Effector memory CD8-positive, alpha-beta T cell (primary cell): ENCODE measurements at places on chromosomes 3 and 15.

- DNase-seq, result no peak
Measured at GRCh38 chr3:156563900-156564682, 9.2 kb upstream of the SSR3 start.

- no peak for DNase-seq
Measured at GRCh38 chr3:31172336-31172735, 277.9 kb upstream of the GADL1 start.

DNA sequence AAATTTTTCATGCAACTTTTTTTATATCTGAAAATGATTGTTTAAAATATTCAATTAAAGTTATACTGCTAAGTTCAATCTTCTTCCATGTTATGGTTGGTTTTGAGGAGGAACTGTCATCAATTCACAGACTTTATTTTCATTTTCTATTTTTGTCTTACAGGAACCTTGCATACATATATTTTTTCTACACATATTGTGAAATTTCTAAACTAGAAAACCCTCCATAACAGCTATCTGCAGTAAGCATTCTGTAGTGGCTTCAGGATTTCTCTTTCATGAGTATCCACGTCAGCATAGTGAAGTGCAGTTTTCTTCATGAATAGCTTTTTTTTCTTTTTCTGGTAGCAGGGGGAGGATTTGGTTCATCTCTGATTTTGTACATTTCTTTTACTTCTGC, 48.2 kb downstream of the ATR start:
- DNase-seq, result no peak

GRCh38 chr15:24899795-24900194, 55.0 kb upstream of the SNRPN start:
- DNase-seq, result no peak

GRCh38 chr3:50295553-50296431, 3.4 kb downstream of the HYAL3 start:
- DNase-seq, result no peak

DNA sequence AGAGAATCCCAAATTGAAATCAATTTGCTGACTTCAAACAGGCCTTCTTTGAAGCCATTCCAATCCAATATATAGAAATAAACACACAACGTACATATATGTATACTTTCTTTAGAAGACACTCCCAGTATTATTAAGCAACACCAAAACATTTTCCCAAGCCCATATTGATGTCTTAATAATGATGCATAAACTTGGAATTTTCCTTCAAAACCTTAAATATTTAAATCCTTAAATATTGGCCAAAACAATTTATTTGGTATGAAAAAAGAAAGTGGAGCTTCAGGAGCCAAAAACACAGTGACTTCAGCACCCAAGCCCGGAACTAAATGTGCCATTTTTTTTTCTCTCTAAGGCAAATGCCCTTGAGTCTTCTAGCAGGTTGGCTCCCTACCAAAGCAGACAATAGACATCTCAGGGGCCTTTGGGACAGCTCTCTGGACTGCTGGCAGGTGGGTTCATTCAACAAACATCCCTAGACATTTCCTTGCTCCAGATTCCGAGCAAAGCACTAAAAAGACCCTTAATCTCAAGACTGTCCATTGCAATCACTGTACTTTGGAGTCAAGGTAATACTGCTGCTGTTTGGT, 384.7 kb downstream of the NTRK3 start:
- no peak for DNase-seq

GRCh38 chr3:133996251-133996661, 33.5 kb downstream of the SLCO2A1 start:
- DNase-seq, result no peak

- no peak for DNase-seq
Measured at GRCh38 chr15:69809421-69809820, 288.3 kb downstream of the TLE3 start.

DNA sequence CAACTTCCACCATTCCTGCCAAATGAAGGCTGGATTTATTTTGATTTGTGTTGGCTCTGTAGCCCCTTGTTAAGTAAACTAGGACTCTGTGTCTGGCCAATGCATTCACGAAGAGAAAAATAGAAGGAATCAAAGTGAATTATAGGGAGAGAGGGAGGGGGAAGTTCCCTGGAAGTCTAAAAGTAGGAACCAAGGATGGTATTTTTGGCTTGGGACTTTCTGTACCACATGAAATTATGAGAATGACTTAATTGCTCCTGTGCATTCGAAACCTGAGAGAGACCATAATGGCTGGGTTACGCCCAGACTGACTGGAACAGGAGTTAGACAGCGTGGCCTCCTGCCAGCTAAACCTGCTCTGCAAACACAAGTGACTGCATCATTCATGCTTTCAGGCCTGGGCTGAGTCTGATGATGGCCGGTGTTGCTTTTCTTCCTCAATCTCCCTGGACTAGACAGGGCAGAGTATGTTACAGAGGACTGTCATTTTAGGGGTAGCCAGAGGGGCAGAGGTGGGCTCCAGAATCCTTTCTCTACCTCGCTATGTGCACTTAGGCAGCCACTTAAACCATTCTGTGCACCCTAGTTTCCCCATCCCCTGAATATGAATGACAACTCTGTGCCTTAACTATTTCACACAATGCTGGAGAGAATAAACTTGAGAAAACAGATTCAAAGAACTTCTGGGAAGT, 58.9 kb downstream of the MYO1E start:
- DNase-seq, result no peak

GRCh38 chr3:98740324-98740723, 22.8 kb upstream of the ST3GAL6 start:
- no peak for DNase-seq

- DNase-seq, result no peak
Measured at GRCh38 chr3:63559884-63560283, 92.6 kb upstream of the SNTN start.

DNA sequence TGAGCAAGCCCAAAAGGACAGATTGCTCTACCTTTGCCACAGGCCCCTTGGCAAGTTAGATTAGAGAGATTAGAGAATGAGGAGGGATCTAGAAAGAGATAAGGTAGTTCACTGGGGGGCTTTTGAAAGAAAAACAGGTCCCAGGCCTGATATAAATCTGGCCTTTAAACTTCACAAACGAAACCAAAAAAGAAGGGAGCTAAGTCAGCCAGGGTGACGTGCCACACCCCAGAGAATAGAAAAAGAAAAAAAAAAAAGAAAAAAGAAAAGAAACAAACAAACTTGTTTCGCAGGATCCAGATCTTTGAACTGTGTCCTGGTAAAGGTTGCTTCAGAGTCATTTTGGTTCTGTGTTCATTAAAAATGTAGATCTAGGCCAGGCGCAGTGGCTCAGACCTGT, 3.6 kb downstream of the KAT2B start:
- DNase-seq, result no peak

DNA sequence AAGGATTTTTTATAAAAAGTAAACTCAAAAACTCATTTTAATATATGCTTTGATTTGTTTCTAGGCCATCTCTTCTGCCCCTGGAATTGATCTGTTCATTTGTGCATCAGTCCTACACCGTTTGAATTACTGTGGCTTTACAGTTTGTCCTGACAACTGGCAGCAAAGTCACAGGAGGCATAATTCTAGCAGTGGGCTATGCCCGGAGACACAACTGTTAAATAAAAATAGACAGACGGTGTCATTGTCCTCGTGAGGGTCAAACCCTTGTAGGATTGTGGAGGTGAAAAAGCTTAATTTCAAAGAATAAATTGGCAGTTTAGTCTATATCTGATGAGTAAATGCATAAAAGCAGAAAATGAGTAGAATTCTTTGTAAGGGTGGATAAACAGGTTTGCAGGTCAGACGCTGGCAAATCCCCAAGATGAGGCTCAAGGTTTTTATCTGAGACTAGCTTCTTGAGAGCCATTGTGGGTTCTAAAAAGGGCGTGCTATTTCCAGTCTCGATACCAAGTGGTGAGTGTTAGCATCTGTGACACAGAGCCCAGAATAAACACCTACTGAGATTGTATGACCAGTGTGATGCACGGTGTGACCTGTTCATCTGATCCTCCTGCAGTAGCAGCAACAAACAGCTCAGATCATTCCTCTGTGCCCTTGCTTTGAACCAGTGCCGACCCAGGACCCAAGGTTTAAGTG, 51.5 kb upstream of the SLCO3A1 start:
- DNase-seq, result no peak

DNA sequence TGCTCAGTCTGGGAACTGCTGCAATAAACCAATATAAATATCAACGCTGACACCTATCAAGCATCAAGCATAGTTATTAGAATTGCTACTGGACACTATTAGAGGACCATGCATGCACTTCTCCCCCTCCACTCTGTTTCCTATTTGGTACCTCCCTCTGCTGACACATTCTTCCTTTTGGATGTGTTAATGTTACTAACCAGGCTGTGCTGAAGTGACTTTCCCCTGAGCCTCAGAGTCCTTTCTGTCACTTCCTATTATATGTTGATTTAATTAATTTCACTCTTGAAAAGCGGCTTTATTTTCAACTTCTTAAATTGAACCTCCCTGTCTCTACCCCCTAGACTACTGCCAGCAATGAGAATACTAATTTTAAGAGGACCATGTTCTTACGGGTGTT, 379.1 kb downstream of the MCTP2 start:
- no peak for DNase-seq

GRCh38 chr3:118075873-118076272, 958.8 kb downstream of the IGSF11 start:
- no peak for DNase-seq

GRCh38 chr3:184143327-184143726, 8.2 kb downstream of the EIF2B5 start:
- DNase-seq, result no peak

GRCh38 chr15:65940618-65940909, 71.3 kb downstream of the RAB11A start:
- DNase-seq, result no peak

- DNase-seq, result no peak
Measured at GRCh38 chr3:46495901-46496456, 1.8 kb upstream of the RTP3 start.

- peak; percentile 55 for DNase-seq
Measured at GRCh38 chr3:10198761-10199649, 34.3 kb downstream of the IRAK2 start.

GRCh38 chr3:81743096-81744025, 18.1 kb downstream of the GBE1 start:
- no peak for DNase-seq

GRCh38 chr15:59199626-59200465, 6.8 kb upstream of the LDHAL6B start:
- no peak for DNase-seq

- no peak for DNase-seq
Measured at GRCh38 chr3:136984837-136985236, 27.1 kb downstream of the IL20RB start.

- no peak for DNase-seq
Measured at GRCh38 chr3:51703761-51704510, 2.9 kb upstream of the GRM2 start.

DNA sequence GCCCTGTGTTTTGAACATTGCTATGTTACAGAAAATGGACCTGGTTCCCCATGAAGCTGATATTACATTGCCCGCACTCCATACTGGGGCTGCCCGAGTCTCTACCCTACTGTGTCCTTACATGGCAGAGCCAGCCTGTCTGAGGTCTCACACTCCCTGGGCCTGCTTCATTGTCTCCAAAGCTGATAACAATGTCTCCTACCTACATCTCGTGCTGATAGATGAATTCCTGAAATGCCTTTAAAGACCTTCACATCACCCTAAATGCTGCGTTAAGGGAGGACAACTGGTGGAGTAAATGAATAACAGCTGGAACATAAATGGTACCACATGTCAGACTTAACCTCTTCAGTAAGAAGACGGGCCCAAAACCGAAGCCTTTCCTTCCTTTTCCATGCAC, 62.9 kb upstream of the PTX3 start:
- DNase-seq, result no peak

- no peak for DNase-seq
Measured at GRCh38 chr3:102361101-102361500, 73.7 kb upstream of the ZPLD1 start.

GRCh38 chr3:51099794-51100535, 285.1 kb upstream of the MANF start:
- no peak for DNase-seq

DNA sequence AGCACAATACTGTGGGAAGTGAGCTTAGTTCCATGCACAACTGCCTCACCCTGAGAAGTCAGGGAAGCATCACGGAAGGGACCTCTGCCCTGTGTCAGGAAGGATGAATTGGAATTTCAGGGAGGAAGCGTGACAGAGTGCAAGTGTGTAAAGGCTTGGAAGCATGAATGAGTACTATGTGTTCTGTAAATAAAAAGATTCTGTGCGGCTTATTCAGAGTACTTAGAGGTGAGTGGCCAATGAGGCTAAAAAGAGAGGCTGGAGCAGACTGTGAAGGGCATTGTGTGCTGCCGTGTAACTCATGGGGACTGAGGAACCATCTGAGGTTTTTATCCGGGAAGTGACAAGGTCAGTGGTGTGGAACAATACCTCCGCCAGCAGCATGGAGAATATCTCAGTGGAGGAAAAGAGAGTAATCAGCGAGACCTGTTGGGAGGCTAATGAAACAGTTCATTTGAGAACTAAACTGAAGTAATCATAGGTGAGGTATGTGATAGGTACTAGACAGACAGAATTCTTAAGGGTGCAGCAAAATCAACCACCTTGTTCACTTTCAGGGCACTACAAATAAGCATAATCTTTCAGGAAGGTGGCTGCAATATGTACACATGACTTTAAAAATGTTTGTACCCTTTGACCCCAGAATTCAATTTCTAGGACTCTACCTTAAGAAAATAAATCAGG, 64.9 kb upstream of the SPRED1 start:
- no peak for DNase-seq

- DNase-seq, result no peak
Measured at GRCh38 chr3:139934613-139935015, 371 bp upstream of the CLSTN2 start.

DNA sequence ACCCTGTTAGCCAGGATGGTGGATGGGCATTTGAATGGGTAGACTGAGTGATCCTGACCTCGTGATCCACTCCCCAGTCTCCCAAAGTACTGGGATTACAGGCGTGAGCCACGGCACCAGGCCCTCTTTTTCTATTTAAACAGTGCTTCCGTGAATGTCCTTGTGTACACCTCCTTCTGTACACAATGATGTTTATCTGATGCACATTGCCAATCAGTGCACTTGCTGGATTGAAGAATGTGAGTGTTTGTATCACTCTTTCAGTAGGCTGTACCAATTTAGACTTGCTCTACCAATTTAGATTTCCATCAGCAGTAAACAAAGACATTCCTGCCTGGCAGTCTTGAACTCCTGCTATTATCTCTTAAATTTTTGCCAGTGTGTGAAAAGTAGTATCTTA, 8.9 kb upstream of the ZNF619 start:
- no peak for DNase-seq

GRCh38 chr3:38114875-38115644, 21.9 kb downstream of the ACAA1 start:
- no peak for DNase-seq

DNA sequence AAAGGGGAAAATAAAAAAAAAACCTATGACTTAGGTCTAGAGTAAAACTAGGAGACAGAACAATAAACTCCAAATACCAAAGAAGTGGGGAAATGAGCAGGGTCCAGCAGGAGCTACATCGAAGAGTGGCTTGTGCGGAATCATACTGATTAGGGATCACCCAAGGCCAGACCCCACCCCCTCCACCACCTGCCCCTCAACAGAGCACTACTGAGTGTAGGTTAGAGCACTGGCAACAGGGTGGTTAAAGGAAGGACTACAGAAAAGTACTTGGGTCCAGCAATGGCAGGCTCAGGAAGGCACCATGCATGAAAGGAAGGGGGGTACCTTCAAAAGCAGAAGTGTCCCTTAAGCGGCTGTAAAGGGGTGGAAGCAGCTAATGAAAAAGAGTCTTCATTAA, 96.2 kb downstream of the UBE3A start:
- DNase-seq, result no peak

- DNase-seq, result no peak
Measured at GRCh38 chr3:15292765-15293522, 39.4 kb downstream of the SH3BP5 start.

- no peak for DNase-seq
Measured at GRCh38 chr3:72636969-72637597, 211.2 kb downstream of the SHQ1 start.

- no peak for DNase-seq
Measured at GRCh38 chr15:65837301-65838294, 31.7 kb upstream of the RAB11A start.
